ENCODE measurements at places on chromosomes 16 and 17. TPM values are rescaled to one million over a fixed set of nuclear protein-coding genes. Genes with fewer than 3 reads are reported as not detected.

Gene CLEC3A
- not detected for total RNA-seq

Gene NPW
- total RNA-seq = 0.80 TPM

Gene CACNG4
- total RNA-seq = 2.3 TPM

Gene KCNH6
- total RNA-seq = not detected

Gene HOXB1
- total RNA-seq = not detected

Gene GNAO1
- total RNA-seq = 0.49 TPM

Gene GHDC
- total RNA-seq = 9.3 TPM

Gene MRC2
- total RNA-seq = 136 TPM

Gene SLC26A11
- 7.1 TPM for total RNA-seq

Gene CCDC154
- 2.1 TPM for total RNA-seq

Data from muscle of leg (tissue), 16 donors.